ENCODE measurements at places on chromosomes 11 and 22.

DNA sequence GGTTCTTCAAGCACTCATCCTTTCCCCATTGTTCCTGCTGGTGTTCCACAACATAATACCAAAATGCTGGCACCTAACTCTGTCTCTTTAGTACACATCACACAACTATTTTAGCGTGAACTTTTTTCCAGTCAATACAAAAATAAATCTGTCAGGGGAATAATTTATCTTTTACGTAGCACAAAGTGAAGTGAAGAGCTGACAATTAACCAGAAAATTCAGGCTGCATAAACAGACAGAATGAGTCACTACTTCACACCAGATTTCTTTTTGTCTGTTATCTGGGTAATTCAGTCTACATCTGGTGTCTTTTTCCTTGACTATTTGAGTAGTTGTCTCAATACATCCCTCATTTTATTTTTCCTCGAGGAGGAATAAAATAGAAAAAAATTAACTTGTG is 7.9 kb upstream of the ETS1 start:
- DNase-seq, result no peak

GRCh38 chr11:8477151-8477550 is 116.9 kb downstream of the STK33 start:
- no peak for DNase-seq

GRCh38 chr22:19904174-19904856 is 37.3 kb upstream of the COMT start:
- no peak for DNase-seq

GRCh38 chr22:48153726-48154125 is 1391.3 kb downstream of the TBC1D22A start:
- DNase-seq, result no peak

GRCh38 chr11:34063061-34063795 is 11.7 kb downstream of the CAPRIN1 start:
- no peak for DNase-seq

- DNase-seq, result no peak
These were observed 90.9 kb downstream of the LDLRAD3 start for GRCh38 chr11:36034551-36035331.

- DNase-seq, result no peak
These were observed 10.1 kb downstream of the AIP start for GRCh38 chr11:67492801-67493547.

- DNase-seq, result no peak
These were observed 27.1 kb downstream of the SDHD start for GRCh38 chr11:112113539-112114457.

DNA sequence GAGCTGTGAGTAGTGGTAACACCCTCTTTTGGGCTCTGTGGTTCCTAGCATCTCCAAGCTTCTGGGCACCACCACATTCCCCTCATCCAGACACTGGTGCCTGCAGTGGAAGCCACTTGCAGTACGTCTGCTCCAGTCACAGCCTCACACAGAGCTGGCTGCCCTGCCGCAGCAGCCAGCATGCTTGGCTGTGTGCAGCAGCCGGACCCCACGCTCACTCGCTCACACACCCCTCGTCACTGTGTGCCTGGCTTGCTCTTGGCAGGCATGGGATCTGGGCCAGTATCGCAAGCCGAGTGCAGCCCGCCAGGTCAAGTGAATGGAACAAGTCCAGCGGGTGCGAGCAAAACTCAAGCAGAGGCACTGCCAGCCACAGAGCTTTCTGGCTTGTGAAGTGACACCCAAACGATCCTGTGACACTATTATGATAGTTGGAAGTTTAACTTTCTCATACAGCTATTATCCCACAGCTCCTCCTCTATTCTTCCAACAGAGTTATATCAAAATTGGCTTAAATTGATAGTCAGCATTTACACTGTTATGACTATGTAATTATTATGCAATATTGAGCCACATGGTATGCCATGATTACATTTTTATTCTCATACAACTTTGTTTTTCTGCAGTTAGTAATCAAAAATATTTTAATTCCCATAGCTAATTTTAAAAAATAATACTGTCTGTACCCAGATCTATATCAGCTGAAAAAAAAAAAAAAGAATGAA is 89.0 kb downstream of the CCDC73 start:
- no peak for DNase-seq

DNA sequence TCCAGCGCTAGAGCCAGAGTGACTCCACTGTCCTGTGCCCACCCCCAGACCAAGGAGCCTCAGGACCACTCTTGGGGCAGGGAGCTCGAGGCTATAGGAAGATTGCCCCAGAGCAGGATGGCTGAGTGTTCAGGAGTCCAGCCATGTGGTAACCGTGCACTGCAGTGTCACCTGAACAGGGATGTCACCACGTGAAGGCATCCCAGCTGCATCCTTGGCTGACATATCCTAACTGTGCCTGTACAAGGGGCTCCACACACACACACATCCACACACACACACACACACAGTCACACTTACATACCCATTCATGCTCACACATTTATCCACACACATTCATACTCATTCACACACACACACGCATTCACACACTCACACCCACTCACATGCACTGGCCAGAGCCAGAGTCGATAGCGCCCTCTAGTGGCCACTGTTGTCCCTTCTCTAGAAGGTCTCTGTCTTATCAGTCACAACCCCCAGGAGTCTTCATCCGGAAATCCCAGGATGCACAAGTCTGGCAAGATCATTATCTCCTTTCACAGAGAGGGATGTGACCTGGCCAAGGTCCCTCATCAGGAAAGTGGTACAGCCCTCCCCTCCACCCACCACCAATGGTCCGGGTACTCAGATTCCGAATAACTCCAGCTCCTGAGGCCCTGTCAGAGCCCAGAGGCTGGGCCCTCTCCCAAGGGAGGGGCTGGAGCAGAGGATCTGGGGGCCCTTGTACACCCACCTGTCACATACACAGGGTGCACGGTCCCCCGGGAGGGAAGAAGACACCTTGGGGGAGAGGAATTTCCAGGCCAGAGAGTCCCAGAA is 55.1 kb downstream of the IGLL5 start:
- peak; percentile 50 for DNase-seq

DNA sequence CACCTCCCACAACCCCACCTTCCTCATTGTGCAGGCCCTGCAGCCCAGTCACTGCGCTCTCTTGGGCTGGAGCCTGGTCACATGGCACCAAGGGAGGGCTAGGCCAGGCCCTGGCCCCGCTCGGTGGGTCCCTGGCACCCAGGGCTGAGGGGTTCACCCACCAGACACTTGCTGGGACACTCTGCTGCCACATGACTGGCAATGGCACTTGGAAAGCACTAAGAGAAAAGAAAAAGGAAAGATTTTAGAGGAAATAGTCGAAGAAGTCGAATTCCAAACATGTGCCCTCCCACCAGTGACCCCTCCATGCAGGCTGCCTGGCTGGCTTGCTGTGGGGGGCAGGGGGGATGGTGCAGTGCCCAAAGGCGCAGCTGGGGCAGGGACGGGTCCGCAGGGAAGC is 12.3 kb upstream of the TTLL8 start:
- no peak for DNase-seq

DNA sequence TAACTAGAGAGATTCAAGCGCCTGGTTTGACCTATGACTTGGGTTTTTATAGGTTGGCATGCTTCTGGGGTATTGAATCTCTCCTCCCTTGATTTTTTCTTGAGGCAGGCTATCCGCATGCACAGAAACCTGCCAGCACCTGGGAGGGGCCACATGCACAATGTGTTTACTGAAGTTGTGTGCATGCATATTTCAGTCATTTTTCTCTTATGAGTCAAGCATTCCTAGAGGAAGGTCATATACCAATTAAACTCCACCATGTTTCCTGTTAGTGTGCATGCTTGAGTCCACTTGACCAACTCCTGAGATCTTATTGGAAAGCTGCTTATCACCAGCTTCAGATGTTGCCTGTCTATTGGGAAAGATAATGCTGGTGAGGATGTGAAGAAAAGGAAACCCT is 1718.4 kb downstream of the LRRC4C start:
- DNase-seq, result no peak

DNA sequence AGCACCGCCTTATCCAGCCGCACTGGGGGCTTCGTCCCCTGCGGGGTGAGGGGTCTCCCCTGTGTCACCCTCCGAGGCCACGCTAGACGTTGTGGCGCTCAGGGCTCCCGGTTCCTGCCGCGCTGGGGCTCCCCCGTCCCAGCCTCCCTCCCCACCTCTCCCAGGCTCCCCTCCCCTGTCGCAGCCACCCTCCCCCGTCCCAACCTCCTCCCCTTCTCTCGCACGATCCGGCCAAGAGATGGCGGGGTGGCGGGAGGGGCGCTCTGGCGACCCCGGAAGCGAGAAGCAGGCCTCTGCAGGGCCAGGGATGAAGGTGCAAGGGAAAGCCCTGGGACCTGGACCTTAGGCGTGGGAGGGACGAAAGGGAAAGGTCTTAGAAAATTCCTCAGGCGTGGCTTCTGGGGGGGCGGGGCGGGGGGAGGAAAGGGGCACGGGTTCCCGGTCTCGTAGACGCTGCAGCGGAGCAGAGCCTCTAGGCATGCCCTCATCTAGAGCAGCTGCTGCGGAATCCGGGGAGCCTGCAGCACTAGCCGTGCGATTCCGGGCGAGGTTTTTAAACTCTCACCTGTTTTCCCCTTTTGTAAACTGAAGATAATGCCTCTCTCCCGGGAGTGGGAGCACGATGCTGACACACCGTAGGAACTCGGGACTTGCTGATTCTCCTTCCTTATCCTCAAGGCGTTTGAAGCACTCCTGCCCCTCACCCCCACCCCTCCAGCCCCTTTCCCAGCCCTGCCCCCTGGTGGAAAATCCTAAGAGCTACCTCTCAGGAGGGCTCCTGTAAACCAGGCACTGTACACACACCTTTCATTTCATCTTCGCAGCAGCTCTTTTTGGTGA is 14.4 kb downstream of the KCNJ5 start:
- DNase-seq, result no peak

DNA sequence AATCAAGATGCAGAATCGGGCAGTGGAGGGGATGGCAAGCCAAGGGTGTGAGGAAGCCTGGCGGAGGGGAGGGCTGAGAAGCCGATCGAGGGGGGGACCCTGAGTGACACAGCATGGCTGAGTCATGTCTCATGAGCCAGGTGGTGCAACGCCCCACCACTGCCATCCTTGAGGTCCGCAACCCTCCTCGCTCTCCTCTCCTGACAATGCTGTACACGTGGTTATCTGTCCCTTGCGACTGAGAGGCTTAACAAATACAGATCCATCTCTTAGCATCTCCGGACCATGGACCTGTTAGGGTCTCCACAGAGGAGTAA is 14.2 kb downstream of the SLC22A12 start:
- DNase-seq, result no peak

DNA sequence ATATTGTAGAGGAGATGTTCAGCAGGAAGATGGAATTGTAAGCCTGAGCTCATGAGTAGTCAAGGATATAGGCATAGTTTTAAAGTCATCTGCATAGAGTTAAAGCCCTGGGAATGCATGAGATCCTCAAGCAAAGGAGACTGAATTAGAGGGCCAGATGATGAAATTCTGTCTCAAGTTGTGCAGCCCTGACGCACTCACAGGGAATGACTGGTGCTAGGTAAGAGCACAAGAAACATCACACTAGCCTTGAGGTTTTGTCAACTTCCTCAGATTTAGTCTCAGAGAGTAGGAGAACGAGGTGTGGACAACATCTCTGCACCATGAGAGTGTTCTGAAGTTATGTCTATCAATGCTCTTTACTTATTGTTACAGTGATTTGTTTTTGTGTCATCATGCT is 5.8 kb downstream of the RAB38 start:
- DNase-seq, result no peak

- DNase-seq, result no peak
These were observed 39.9 kb upstream of the SMIM38 start for GRCh38 chr11:69115586-69116560.

Measured in stimulated activated CD4-positive, alpha-beta T cell treated with anti-CD3 and anti-CD28 coated beads, Interleukin-12 subunit alpha, Interleukin-12 subunit beta, amount 100 ng/mL, for 24 hours (primary cell).